ENCODE measurements at places on chromosomes 16 and 17.

DNA sequence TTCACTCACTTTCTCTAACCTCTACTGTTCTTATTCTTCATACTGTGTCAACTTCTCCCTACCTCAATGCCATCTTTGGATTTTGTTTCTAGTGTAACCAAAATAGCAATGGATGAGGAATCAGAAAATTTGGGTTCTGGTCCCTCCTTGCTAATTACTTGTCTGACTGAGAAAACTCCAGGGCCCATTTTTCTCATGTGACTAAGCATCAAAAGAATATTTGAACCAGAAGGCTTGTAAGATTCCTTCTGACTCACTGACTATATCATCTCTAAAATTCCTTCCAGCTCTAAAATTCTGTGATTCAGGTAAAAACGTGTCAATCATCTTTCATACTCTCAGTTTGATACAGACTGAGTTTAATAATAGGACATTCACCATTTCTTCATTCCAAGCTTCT lies 57.9 kb downstream of the BRIP1 start:
- DNase-seq: no peak

- no peak for DNase-seq
Measured at GRCh38 chr17:4941319-4941610, 1.2 kb downstream of the RNF167 start.

GRCh38 chr16:75462806-75463205 lies 1.7 kb downstream of the TMEM170A start:
- DNase-seq: peak; percentile 55

DNA sequence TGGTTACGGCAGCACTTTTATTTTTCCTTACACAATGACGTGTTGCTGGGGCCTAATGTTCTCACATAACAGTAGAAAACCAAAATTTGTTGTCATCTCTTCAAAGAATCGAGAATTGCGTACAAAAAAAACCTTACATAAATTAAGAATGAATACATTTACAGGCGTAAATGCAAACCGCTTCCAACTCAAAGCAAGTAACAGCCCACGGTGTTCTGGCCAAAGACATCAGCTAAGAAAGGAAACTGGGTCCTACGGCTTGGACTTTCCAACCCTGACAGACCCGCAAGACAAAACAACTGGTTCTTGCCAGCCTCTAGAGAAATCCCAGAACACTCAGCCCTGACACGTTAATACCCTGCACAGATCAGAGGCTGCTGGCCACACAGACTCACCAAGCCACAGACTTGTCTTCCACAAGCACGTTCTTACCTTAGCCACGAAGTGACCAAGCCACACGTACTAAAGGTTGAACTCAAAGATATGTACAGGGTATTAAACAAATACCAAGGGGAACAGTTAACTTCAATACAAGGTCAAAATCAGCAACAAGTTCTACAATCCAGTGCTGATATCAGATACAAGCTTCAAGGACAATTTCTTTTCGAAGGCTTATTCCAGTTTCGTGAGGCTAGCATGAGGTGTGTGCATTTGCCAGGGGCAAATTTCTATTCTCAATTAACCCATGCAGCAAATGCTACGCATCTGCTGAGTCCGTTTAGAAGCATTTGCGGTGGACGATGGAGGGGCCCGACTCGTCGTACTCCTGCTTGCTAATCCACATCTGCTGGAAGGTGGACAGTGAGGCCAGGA lies 2.4 kb downstream of the ACTG1 start:
- DNase-seq: no peak

DNA sequence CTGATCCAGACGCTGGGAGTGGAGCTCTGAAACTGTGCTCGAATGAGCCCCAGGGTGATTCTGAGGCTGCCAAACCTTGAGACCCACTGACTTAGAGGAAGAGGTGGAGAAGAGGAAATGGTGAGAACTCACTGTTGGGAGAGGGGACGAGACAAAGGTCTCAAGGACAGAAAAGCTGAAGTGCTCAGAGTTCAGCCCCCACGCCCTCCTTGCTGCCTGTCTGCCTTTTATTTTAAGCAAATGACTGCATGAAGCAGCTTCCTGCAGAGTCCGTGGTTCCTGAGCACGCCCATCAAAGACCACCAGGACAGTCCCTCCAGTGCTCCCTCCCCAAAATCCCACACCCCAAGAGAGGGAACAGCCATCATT lies 20.4 kb downstream of the COTL1 start:
- DNase-seq: no peak

- DNase-seq: no peak
Measured at GRCh38 chr17:81391936-81392908, 3.0 kb upstream of the BAHCC1 start.

- DNase-seq: no peak
Measured at GRCh38 chr17:47975823-47976205, 4.9 kb downstream of the CDK5RAP3 start.

GRCh38 chr16:75921281-75921680 lies 195.0 kb upstream of the CPHXL start:
- DNase-seq: no peak

DNA sequence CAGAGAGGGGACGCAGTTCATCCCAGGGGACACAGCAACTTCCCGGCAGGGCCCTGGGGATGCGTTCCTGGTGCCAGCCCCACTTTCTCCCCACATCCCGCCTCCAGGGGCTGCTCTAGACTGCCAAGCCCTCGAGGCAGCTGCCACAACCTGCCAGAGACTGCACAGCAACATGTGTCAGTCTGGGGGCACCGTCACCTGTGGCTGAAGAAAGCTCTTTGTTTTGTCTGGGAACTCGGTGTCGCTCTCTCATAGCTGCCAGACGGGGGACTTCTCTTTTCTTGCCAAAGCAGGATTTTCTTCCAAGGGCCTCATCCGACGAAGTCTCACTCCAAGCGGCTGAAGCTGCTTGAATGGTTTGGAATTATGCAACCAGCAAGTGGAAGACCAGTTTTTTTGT lies 43.7 kb downstream of the COTL1 start:
- DNase-seq: no peak

GRCh38 chr16:84741340-84741830 lies 41.6 kb downstream of the USP10 start:
- no peak for DNase-seq

DNA sequence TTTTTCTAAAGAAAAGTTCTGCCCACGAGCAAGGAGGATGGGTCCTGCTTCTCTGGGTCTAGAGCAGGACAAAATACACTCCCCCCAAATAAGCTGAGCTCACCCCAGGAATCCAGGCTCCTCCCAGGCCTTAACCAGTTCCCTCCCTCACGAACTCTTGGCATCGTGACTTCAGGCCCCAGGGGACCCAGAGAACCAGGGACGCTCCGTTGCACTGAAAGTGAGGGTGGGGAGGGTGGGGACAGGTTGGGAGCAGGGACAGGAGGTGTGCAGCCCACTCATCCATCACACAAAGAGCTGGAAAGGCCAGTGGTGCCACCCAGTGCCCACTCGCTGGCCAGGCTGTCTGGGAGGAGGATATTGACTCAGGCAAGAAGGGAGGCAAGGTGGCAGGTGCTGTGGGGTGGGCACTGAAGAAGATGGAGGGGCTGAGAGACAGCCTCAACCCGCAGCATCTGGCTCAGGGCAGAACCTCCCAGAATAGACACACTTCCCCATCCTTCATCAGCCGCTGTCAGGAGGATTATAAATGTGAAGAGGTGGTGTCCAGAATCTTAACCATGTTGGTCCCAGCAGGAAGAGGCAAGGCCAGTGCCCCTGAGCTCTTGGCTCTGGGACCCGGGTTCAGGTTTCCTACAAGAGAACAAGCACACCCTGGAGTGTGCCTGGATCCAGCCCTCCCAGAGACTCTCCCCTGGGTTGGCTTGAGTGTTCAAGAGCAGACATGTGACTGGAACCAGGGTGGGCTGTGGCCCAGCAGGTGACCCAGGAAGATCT lies 67.9 kb upstream of the RPL38 start:
- DNase-seq: no peak

GRCh38 chr17:77423589-77424451 lies 283.1 kb downstream of the SEC14L1 start:
- DNase-seq: no peak

DNA sequence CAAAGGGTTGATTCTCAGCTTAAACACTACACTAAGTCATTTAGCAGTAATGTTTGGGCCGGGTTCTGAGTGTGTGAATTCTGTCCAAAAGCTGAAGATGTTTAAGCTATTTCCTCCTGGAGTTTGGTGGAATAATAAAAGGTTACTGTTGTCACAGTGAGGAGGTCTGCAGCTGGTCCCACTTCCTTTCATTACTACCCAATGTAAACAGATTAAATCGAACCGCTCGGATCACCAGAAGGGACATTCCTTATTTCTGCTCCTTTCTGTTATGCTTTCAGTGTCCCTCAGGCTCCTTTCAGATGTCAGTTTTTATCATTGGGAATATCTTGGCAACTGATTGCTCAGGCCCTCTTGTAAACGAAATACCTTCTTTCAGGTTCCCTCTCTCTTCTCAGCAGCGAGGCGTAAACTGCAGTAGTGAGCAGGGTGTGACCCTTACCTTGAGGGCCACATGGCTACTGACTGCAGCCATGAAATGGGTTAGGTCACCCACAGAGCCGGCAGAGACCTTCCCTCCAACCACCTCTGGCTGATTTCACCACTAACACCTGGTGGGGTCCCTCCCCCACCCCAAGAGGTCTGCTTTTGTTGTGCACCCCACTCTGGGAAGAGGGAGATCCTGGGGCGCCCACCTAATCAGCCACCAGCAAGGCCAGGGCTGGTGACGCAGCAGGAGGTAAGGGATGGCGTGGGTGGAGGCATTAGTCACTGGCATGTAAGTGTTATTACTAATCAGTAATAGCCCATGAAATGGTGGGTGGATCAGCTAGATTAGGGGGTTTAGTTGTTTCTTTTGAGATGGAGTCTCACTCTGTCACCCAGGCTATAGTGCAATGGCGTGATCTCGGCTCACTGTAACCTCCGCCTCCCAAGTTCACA lies 117.6 kb downstream of the VPS53 start:
- no peak for DNase-seq

GRCh38 chr17:64579917-64580316 lies 73.1 kb downstream of the CEP95 start:
- DNase-seq: no peak

GRCh38 chr16:65531475-65531874 lies 409.6 kb upstream of the CDH11 start:
- no peak for DNase-seq

DNA sequence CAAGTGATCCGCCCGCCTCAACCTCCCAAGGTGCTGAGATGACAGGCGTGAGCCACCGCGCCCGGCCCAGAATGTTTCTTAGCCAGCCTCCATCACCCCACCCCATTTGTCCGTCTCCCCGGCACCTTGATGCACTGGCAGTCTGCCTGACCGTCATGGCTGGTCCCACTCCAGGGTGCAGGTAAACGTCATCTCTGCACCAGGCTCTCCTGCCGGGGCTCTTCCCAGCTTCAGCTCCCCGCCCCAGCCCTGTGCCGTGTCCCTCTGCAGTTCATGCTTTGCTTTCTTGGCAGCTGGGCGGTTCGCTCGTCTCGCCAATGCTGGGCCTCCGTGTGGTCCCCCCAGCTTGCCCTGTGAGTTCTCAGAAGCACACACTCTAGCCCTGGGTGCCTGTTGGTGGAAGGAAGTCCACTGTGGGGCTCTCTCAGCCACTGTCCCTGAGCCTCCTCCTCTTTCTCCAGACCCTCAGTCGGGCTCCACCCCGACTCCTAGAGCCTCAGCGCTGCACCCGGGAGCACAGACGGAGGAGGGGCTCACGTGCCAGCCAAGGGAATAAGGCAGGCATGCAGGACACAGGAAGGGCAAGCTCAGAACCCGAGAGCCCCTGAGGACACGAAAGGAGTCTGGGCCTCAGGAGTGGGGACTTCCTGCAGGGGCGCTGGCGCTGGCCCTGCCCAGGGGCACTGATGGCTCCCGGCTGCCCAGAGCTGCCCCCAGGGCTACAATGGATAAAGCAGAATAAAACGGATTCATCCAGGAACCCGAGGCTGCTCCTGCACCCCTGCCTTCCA lies 12.0 kb downstream of the HS3ST6 start:
- DNase-seq: no peak

DNA sequence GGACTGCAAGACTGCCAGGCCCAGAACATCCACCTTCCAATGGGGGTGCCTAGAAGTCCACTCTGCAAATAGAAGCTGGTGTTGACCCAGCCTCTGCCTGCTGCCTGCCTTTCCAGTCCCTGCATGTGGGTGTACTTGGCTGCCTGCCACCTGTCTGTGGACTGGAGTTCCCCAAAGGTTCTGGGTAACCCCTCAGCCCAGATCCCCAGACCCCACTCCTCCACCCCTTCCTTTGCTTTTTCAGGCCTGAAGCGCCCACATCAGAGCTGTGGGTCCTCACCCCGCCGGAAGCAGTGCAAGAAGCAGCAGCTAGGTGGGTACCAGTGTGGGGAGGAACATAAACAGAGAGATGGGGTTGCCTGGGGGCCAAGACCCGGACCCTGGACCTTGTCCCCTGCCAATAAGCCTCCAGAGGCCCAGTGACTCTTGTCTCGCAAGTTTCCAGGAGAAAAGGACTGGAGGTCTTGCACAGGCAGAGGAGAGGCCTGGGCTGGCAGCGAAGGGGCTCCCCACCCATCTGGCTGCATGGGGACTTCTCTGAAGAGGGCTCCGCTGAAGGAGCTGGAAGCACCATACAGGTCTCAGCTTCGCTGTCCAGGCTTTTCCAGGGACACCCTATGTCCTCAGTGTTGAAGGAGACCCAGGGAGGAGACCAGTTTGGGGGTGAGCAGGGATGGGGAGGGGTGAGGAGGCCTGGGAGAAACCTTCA lies 34.3 kb downstream of the NLRC5 start:
- DNase-seq: peak; percentile 86

GRCh38 chr16:53614346-53614745 lies 89.3 kb downstream of the RPGRIP1L start:
- no peak for DNase-seq

DNA sequence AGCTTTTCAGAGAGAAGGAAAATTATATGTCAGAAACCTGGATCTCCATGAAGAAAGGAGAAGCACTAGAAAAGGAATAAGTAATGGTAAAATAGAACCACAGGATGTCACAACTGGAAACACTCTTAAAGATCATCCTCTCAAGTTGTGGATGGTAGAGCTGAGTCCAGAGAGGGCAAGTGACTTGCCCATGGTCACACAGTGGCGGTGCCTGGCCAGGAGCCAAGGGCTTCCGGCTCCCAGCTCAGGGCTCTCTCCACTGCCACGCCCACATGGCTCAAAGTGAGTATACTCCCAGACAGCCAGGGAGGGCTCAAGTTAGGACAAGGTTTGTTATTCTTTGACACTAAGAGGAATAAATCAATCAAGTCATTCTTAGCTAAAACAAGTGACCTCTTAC lies 159.8 kb downstream of the COPRS start:
- no peak for DNase-seq

DNA sequence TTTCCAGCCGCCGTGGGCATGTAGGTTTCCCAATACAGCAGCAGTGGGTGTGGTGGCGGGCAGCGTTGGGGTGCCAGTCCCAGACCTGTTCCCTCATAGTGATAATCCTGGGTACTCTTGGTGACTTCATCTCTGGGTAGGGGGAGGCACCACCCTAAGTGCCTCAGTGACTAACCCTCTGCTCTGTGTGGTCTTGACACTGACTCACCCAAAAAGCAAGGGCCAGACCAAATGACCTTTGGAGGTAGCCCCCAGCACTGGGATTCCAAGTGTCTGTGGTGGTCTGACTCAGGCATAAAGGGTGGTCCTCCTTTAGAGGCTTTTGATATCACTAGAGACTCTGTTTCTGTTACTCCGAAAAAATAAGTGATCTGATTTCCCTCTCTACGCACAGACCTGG lies 908 bp downstream of the CALB2 start:
- no peak for DNase-seq

GRCh38 chr16:89456419-89456959 lies 33.9 kb downstream of the ANKRD11 start:
- no peak for DNase-seq

All from CD4-positive, alpha-beta T cell treated with Interleukin-21 for 1 hour (primary cell).